AG09309 (cell line): ENCODE measurements at places on chromosomes 13 and 19.

- no peak for DNase-seq
Measured at GRCh38 chr19:34881982-34882381, 44.7 kb upstream of the ZNF30 start.

DNA sequence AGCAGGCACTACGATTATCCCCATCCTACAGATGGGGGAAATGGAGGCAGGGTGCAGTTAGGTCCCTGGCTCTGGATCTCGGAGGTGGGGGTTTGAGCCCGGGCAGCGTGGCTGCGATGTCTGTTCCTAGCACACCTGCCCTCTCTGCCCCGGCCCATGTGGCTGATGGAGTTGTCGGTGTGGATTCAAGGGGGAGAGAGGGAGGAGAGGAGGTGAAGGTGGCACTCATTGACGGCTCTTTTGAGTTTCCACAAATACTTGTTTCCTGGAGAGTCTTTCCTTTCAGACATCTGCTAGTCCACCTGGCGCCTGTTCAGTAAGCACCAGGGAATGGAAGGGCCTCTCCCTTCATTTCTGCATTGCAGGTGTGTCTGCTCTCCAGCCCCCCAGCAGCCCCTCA lies 69.9 kb downstream of the ARHGEF18 start:
- no peak for DNase-seq

DNA sequence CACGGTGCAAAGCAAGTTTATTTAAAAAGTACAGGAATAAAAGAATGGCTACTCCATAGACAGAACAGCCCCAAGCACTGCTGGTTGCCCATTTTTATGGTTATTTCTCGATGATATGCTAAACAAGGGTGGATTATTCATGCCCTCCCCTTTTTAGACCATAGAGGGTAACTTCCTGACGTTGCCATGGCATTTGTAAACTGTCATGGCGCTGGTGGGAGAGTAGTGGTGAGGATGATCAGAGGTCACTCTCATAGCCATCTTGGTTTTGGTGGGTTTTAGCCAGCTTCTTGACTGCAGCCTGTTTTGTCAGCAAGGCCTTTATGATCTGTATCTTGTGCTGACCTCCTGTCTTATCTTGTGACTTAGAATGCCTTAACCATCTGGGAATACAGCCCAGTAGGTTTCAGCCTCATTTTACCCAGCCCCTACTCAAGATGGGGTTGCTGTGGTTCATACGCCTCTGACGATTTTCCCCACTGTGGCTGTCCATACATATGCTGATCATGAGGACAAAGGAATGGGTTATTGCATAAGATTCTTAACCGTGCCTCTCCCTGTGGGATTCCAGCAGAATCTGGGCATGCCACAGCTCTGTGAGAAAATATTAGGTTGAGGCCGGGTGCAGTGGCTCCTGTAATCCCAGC lies 36.9 kb upstream of the ZNF507 start:
- no peak for DNase-seq

DNA sequence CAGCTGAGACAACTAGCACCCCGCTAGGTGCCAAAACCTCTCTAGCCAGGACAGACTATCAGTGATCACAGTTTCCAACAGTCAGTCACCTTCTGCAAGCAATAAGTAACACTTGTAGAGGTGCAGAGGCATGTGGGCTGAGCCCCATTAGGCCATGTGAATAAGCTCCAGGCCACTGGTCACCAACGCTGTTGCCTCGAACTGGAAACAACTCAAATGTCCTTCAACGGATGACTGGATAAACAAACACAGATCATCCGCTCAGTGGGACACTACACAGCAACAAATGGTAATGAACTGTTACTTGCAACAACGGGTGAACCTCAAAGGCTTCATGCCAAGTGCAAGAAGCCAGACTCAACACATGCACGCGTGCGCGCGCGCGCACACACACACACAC lies 27.5 kb upstream of the TMEM160 start:
- no peak for DNase-seq

DNA sequence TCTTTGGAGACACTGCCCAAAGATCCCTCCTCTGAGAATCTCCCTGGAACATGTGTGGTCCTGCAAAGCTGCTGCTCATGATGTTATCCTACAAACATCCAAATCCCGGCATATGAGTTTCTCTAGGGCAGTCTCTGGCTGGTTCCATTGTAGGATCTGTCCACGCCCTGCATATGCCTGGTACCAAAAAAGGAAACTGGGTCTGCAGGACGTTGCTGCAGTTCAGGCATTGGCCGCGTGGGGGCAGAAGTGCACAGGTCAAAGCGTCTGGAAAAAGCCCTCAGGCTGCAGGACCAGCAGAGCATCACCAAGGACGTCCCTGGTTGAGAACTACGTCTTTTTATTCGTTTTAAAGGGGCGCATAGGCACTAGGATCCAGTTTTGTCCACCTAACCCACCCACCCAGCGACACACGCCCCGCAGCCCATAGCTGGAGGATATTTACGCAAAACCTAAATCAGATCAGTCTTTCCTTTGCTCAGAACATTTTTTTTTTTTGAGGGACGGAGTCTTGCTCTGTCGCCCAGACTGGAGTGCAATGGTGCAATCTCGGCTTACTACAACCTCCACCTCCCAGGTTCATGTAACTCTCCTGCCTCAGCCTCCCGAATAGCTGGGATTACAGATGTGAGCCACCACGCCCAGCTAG lies 12.9 kb upstream of the ZNF564 start:
- DNase-seq: peak; percentile 74

GRCh38 chr19:48963371-48964204 lies 1.5 kb upstream of the FTL start:
- DNase-seq: no peak

DNA sequence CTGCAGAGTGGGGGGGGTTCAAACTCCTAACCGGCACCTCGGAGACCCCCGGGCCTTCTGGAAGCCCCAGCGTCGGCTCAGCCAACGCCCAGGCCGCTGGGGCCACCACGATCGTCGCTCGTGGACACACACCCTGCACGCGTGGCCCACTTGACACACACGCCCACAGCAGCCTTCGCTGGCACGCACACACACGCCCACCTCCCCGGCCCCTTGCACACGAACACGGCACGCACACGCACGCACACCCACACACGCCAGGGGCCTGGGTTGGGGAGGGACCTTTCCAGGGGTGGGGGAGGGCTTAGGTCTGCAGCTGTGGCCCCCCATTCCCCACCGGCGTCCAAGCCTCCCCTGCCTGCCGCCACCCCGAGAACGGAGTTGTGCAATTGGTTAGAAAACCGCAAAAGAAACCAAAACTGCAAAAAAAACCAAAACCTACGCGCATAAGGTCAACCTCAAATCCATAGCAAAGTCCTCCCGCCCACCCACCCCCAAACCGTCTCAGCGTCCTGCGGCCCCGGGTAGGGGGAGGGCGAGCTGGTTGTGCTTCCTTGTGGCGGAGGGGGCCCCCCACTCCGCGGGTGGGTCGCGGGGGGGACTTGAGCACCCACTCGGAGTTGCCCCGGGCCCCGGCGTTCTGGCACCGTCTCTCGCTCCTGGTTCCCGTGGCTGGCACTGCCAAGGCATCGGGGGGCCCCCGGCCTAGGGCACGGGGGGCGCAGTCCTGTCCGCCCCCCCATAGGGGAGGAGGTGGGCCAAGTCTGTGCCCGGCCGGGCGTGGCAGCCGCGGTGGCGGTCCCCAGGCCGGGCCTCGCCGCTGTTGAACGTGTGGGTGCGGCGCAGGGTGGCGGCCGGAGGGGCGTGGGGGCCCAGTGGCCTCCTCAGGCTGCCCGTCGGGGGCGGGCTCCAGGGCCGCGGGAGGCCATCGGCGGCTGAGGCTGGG lies 3.3 kb upstream of the LRG1 start:
- no peak for DNase-seq

- no peak for DNase-seq
Measured at GRCh38 chr13:26878438-26878837, 117.9 kb upstream of the GPR12 start.

- no peak for DNase-seq
Measured at GRCh38 chr19:30719999-30720345, 347.8 kb downstream of the ZNF536 start.

DNA sequence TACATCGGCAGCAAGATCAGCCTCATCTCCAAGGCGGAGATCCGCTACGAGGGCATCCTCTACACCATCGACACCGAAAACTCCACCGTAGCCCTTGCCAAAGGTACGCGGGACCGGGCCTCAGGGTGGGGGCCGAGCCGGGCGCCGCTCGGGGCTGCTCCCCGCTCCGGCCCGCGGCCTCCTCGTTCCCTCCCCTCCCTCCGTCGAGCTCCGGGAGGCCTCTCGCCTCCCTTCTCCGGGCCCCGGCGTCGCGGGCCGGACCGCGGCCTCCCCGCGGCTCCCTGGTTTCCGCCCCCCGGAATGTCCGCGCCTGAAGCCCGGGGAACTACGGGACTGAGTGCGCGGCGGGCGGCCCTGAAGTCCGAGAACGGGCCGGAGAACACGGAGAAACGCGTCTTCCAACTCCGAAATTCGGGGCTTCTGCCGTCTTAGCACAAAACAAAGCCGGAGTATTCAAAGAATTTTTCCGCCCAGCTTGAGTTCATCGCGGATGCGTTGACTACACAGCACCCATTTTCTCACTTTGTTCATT lies 423 bp downstream of the LSM14A start:
- no peak for DNase-seq

DNA sequence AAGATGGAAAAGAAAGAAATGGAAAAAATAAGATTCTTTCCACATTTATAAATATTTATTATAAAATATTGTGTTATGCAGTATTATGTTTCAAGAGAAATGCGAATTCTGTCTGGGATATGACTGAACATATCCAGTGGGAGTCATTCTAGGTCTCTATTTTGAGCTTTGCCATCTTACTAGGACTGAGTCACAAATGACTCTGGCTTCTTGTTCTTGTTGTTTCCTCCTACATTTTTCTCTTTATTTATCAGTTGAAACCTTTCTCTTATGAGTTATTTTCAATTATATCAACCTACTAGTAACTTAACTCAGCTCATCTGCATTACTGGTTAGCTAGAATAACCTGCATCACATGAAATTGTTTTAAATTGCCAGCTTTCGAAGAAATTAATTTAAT lies 1247.3 kb downstream of the SLITRK1 start:
- no peak for DNase-seq

DNA sequence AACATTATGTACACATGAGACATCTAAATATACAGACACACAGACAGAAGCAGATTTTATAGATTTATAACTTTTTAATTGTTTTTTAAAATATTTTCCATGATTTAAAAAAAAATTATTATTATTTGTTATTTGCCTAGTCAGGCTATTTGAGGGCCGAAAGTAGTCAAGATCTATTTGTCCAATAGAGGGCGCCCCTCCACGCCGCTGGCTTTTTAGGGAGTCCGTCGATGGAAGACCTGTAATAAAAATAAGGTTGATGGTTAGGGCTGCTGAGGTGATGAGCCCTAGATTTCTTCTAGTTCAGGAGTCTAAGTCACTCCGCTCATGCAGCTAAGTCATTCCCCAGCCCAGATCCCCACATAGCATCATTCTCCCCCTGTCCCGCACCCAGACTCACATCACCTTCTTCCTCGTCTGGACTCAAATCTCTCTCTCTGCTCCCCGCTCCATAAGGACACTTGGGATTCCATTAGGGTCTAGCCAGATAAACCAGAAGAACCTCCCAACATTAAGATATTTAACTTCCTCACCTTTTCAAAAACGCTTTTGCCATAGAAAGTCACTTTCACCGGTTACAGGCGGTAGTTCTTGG lies 33.9 kb upstream of the CEACAM21 start:
- no peak for DNase-seq

GRCh38 chr13:114128624-114129522 lies 3.5 kb downstream of the RASA3 start:
- peak; percentile 67 for DNase-seq

DNA sequence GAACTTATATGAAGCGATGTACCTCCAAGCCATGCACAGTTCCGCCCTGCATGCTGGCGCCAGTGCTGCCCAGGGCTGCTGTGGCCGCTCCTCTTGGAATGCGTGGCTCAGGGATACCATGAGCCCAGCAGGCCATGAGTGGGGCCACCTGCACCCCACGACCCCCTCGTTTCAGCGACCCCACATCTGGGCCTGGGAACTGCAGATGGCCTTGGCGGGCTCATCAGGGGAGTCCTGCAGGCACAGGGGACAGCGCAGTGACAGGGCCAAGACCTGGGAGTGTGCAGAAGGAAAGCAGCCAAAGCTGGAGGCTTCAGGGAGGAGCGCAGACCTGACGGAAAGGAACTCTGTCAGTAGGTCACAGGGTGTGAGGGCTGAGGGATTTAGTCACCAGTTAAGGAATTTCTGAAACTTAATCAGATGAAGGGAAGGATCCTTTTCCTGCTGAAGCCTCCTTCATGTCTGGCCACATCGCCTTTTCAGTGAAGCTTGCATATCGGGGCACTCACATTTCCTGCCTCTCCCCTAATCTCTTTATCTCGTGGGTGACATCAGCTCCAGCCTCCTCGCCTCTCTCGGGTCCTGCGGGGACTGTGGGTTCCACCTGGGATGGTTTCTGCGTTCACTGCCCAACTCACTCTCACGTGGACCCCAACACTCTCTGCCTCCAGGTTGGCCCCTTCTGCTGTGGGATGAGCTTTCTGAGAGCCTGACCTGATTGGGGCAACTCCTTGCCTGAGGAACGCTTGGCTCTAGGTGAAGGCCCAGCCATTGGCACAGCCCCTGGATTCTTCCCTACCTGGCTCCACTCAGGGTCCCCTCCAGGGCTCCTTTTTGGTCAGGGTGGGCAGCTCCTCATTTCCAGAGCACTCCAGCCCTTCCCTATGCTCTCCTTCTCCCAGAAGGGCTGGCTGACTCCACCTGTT lies 123.5 kb downstream of the CRYL1 start:
- no peak for DNase-seq

GRCh38 chr13:26469602-26470001 lies 87.9 kb upstream of the WASF3 start:
- DNase-seq: no peak

DNA sequence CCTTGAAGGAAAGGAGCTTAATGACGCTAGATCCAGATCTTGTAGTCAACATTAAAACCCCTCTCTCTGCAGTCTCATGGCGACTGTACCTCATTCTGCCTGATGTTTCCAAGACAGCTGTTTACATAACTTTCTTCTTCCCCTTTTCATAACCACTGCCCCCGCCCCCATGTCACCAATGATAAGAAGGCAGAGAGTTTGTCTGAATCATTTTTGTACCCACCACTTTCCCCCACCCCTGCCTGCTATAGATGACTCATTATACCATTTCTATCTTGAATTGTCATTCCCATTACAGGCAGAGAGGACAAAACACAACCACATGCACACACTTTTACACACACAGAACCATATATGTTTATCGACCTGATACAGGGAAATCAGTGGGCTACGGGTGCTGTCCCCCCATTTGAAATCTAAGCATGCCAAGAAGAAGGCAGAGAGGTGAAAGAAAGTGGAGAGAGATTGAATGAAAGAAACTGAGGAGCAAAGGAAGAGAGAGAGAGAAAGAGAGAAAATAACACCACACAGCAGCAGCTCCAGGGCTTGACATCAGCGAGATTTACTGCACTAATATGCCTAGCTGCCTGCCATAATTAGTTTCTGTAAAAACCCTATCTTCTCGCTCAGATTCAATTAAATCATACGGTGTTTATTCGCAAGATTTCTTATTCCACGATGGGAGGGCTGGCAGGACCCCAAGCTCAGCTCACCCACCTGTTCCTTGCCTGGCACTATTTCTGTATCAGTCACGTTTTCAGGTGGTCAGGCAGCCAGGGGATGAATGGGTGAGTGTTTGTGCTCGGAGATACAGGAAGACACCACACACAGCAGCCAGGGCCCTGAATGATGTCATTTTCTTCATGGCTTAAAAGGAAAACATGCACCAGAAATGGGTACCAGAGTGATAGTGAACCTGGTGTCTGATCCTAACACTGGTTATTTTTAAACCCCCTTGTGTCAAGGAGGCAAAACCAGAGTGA lies 114.3 kb upstream of the SERP2 start:
- no peak for DNase-seq

- no peak for DNase-seq
Measured at GRCh38 chr13:58893396-58893795, 1261.9 kb downstream of the PCDH17 start.

- no peak for DNase-seq
Measured at GRCh38 chr13:110483386-110483968, 78.0 kb downstream of the RAB20 start.
